T1000 (cell line): ENCODE measurements at places on chromosomes 16 and 17.

- no peak for DNase-seq
Measured at GRCh38 chr17:30074730-30075129, 41.9 kb upstream of the NSRP1 start.

GRCh38 chr17:74680213-74680612 is 32.5 kb downstream of the CD300LF start:
- DNase-seq = no peak

GRCh38 chr16:14286368-14287230 is 215.5 kb downstream of the MRTFB start:
- DNase-seq = no peak

- no peak for DNase-seq
Measured at GRCh38 chr17:13046361-13046760, 28.5 kb upstream of the ELAC2 start.
